A172 (cell line): ENCODE measurements at places on chromosomes 13 and 19. TPM values are rescaled to one million over a fixed set of nuclear protein-coding genes. Genes with fewer than 3 reads are reported as not detected.

The ZNF429 gene
- 0.38 and 2.1 TPM in 2 replicates for total RNA-seq

The OSCAR gene
- 0.41 TPM in 1 of 2 replicates, not detected in the other for total RNA-seq

The ERICH4 gene
- not detected in 2 replicates for total RNA-seq

The ZNF708 gene
- 4.2 and 10.6 TPM in 2 replicates for total RNA-seq

The HIF3A gene
- not detected in 2 replicates for total RNA-seq

The LRRC63 gene
- 0.22 and 0.29 TPM in 2 replicates for total RNA-seq

The FBXO17 gene
- total RNA-seq = 15.1 and 21.9 TPM in 2 replicates

The UBE2L5 gene
- not detected in 2 replicates for total RNA-seq

The TEX29 gene
- not detected in 2 replicates for total RNA-seq

The CD37 gene
- total RNA-seq = not detected in 2 replicates

The ZNF560 gene
- not detected in 2 replicates for total RNA-seq

The PVR gene
- total RNA-seq = 60.2 and 76.1 TPM in 2 replicates

The NAPSA gene
- total RNA-seq = 0.07 and 0.16 TPM in 2 replicates

The LIM2 gene
- not detected in 2 replicates for total RNA-seq

The TBXA2R gene
- total RNA-seq = 3.4 and 7.4 TPM in 2 replicates

The NANOS2 gene
- total RNA-seq = not detected in 2 replicates

The FUT6 gene
- total RNA-seq = not detected in 2 replicates

The ITGBL1 gene
- total RNA-seq = 38.7 and 55.3 TPM in 2 replicates

The LGALS14 gene
- total RNA-seq = not detected in 2 replicates

The NOVA2 gene
- total RNA-seq = 0.17 and 0.53 TPM in 2 replicates

The ADGRE2 gene
- 0.02 and 0.10 TPM in 2 replicates for total RNA-seq

The LMTK3 gene
- total RNA-seq = not detected in 2 replicates

The SELENOV gene
- not detected in 2 replicates for total RNA-seq

The SIX5 gene
- 9.5 and 14.5 TPM in 2 replicates for total RNA-seq

The BEST2 gene
- not detected in 2 replicates for total RNA-seq

The ZSCAN4 gene
- 0.12 TPM in 1 of 2 replicates, not detected in the other for total RNA-seq

The FDX2 gene
- 50.7 and 57.2 TPM in 2 replicates for total RNA-seq

The CLEC4G gene
- not detected in 2 replicates for total RNA-seq

The PLEKHA4 gene
- 1.9 and 6.9 TPM in 2 replicates for total RNA-seq
